Endodermal cell (in vitro differentiated cells): ENCODE measurements at places on chromosomes 5 and 9. TPM values are rescaled to one million over a fixed set of nuclear protein-coding genes. Genes with fewer than 3 reads are reported as not detected.

The FER gene
- total RNA-seq = 22.6 to 26.8 TPM (median 22.7 TPM) in 3 replicates

The THBS4 gene
- total RNA-seq = 10.6 and 13.6 TPM in 2 replicates

The EPB41L4B gene
- total RNA-seq = 4.6 to 6.6 TPM (median 5.8 TPM) in 3 replicates

The OR13C4 gene
- total RNA-seq = not detected in 3 replicates

The BTNL9 gene
- total RNA-seq = not detected in 2 replicates
